Pons (tissue), 1 donor: ENCODE measurements at places on chromosomes 12 and 14.
A peak's percentile ranks its signal among the peaks of the same experiment; 100 is the strongest.

DNA sequence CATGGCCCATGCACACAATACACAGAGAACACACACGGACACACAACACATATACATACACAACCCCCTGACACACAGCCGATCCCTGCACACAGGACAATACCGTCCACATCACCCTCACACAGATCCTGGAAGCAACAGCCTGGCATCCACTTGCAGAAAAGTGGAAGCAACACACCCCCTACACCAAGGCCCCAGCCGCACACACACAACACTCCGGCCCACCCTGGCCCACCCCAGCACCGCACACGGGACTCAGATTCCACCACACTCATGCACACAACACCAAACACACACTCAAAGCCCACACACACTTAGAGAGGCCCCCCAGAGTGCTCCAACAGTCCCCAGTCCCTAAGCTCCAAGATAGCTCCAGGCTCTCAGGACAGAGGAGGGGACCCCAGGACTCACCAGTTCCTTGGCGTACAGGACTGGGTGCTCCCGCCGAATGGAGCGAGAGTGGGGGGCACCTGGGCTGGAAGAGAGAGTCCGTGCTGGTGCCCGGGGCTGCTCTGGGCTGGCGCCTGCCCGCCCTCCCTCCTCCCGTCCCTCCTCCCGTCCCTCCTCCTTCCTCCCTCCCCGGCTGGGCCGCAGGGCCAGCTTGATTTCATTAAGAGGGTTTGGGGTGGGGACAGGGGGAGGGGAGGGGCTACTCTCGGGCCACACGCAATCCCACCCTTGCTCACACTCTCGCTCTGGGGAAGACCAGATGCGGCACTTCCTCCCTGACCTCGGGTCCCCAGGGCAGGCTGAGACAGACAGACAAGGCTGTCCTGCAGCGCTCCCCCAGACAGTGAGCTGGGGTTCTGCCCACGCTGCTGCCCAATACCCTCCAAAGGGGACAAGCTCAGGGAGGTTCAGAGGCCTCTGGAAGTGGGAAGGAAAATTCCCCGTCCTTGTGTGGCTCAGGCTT is at the start of gene TMEM119:
Gene TMEM119, minus strand, starts transcription at position 526 of the 913 bp plus-strand sequence. CDS start 5,701 bp downstream, outside the sequence.
- peak; percentile 48 for DNase-seq

- no peak for DNase-seq
Measured at GRCh38 chr14:23773981-23774380, 137.8 kb downstream of the DHRS2 start.

DNA sequence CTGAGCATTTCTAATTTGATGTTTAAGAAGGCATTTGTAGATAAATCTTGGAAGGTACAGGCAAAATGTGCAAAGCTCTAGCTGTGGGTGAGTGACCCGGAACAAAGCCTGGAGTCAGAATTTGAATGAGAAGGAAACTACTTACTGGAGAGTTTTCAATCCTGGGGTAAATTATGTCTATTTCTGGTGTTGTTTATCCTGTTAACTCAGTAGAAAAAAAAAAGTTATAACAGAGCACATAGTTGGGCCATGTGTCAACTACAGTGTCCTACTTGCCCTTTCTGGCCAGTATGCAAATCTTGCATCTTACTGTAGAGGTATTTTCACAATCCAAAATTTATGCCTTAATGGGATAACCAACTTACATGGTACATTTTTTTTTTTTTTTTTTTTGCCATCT is 182.3 kb downstream of the SYNE2 start:
- DNase-seq: no peak

DNA sequence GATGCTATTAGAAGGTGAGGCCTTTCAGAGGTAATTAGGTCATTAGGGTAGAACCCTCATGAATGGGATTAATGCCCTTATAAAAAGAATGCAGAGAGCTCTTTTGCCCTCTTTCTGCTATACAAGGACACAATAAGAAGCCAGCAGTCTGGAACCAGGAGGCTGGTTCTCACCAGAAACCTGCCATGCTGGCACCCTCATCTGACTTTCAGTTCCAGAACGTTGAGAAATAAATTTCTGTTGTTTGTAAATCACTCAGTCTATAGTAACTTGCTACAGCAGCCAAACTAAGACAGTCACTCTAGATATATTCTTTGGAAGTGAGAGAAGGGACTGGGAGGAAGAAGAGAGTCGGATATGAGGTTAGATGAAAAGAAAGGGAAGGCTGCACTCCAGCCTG is 125.0 kb upstream of the MYF6 start:
- DNase-seq: no peak

DNA sequence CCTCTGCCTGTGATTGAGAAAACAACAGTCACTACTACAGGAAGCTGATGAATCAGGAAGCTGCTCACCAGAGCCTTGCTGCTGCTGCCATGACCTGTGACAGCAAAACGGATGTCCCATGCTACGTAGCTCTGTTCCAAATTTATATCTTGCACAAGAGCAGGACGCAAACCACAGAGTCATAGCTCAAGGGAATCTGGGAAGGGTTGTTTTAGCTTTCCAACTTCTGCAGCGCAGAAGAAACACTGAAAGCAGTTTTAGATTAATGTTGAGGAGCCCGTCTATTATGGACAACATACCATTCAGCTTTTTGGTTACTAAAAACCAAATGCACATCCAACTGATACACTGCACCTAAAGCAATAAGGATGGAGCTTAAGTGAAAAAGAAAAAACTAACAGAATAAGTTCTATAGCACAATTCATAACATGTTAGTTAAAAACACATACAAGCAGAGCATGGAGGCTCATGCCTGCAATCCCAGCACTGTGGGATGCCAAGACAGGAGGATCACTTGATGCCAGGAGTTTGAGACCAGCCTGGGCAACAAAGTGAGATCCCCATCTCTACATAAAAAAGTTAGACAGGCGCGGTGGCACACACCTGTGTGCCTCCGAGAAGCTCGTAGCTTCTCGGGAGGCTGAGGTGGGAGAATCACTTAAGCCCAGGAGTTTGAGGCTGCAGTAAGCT is 1.7 kb upstream of the ANKRD33 start:
- DNase-seq: peak; percentile 82

DNA sequence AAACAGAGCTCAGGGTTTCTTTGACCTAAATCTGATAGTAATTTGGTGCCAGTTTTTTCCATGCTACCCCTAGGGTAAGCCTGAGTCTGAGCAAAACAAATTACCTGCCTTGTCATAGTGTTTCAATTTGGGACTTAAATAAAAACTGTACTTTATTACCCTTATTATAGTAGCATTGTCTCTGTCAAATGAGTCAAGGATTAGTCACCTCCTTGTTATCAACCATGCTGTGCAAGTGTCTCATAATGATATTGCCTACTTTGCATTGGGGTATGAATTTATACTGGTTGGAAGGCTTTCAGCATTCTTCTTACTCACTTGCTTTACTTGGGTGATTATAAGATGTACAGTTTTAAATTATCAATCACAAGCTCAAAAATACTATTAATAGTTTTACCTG is 380.0 kb downstream of the LRFN5 start:
- no peak for DNase-seq

DNA sequence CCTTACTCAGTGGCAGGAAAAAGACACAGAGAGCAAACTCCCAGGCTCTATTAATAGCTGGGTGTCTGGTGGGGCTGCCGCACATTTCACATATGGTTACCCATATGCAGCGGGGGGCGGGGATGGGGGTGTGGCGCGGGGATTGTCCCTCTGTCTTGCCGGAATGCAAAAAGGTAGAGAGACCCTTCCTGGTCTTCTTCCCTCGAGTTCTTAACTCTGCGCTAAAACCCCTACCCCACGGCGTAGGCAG is 1.7 kb downstream of the PRMT8 start:
- no peak for DNase-seq

DNA sequence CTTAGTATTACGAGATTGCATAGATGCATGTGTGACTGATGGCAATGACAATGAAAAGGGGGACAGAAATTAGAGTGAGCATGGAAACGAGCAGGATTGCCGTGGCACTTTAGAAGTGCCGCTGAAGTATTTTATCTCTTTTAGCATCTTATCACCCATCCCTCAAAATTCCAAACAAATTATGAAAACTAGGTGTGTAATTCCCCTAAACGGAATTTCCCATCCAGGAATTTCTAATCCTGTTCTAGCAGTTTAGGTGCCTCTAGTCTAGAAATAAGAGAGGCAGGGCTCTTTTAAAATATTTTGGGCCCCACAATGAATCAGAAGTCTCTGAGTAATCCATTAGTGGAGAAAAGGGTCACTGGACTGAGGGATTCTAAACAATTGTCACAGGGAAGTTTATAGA is 947 bp downstream of the TMEM52B start:
- no peak for DNase-seq
